ENCODE measurements at places on chromosomes 1 and 21.

DNA sequence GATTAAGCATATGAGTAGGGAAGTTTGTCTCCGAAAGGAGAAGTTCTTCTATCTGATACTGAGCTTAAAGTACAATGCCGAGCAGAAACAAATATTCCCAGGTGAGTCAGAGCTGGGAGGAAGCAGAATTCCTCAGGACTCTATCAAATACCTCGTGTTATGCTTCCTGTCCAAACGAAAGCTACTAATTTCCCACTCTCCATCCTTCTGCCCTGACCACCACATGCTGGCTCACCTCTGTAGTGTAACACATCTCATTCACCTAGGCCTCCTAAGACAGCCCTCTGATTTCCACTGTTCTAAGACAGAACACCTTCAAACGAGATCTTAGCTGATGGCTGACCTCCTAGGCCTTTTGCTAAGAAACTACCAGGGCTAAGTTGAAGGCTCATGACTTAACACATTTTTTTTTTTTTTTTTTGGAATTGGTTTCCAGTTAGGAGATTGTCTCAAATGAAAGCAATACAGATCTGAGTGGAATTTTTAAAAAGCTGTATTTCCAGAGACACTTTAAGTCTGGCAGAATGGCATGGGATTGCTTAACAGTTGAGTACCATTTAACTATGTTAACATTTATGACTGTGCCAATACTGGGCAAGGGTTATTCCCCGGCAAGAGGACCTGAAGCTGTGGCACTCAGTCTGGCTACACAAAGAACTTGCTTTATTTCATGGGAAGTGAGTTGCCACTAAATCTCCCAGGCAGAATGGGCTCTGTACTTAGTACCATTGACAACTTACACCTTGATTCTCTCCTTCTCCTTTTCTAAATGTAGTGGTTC, 583.4 kb downstream of the DPYD start:
- DNase-seq, result no peak

GRCh38 chr1:225891229-225891972, 2.5 kb upstream of the LEFTY1 start:
- no peak for DNase-seq

DNA sequence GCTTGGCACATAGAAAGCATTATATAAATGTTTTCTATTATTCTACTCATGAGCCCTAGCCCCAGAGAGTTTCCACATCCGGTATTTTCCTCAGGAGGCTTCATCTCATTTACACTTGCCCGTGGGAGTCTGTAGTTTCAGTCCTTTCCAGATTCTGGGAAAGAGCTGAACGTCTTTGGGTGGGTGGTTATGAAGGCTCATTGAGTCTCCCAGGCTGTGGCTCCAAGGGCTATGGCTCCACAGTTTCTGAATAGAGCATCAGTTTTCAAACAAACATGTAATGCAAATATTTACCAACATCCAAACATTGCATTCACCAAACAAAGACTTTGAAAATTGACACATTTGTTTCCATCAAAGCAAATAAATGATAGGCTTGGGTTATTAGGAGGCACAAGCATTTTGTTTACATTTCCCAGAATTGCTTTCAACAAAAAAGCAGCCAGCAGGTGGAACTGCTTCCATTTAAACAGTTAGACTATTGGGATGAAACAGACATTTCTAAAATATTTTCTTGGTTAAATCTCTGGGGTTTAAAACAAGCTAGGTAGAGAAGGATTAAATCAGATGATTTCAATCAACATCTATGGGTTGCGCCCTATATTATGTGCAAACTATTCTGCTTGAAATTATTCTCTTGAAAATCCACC, 1.3 kb upstream of the LEMD1 start:
- peak; percentile 8 for DNase-seq

- no peak for DNase-seq
Observed at GRCh38 chr1:83960669-83961277, 38.2 kb downstream of the TTLL7 start.

GRCh38 chr21:46295177-46295770, 9.1 kb downstream of the YBEY start:
- no peak for DNase-seq

DNA sequence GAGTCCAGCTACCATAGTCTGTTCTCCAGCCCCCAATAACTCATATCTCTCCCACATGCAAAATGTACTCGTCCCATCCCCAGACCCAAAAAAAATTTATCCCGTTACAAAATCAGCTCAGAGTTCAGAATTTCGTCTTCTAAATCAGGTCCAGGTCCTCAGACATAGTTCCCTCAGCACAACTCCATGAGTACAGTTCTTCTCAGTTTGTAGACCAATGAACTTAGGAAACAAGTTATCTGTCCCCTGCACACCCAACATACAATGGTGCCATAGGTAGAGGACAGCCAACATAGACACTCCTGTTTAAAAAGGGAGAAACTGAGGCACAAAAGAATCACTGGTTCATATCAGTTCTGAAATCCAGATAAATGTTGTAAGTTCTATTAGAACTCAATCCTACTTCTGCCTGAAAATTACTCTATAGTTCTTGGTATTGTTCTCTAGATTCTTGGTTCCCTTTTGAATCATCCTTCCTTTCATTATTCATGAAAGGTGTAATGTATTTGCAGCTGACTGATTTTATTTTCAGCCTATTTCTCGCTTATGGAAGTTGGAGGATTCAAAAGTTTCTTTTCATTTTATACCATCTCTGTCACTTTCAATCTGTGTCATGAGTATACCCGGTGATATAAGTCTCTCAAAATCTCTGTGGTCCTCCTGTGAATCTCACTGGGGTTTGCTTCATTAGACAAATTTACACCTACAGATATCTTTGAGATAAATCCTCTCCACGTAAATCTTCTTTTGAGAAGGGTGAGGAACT, 75.8 kb upstream of the TSPAN2 start:
- DNase-seq, result no peak

GRCh38 chr21:35081861-35082260, 32.8 kb upstream of the RUNX1 start:
- DNase-seq, result no peak

- DNase-seq, result no peak
Observed at GRCh38 chr1:7826363-7826762, 26.5 kb downstream of the UTS2 start.

- no peak for DNase-seq
Observed at GRCh38 chr1:207335695-207336363, 14.4 kb downstream of the CD55 start.

- DNase-seq, result peak; percentile 60
Observed at GRCh38 chr1:207868774-207869721, 41.9 kb downstream of the CD34 start.

- no peak for DNase-seq
Observed at GRCh38 chr1:245549996-245550719, 395.4 kb downstream of the KIF26B start.

GRCh38 chr1:89104147-89104546, 21.8 kb downstream of the GBP2 start:
- no peak for DNase-seq

GRCh38 chr1:36155408-36156328, at the start of gene MAP7D1:
Gene MAP7D1 (plus strand): TSS chr1:36156160. CDS start chr1:36156418, 258 bp downstream.
- peak; percentile 72 for DNase-seq

- no peak for DNase-seq
Observed at GRCh38 chr1:235006816-235007215, 121.8 kb downstream of the TOMM20 start.

DNA sequence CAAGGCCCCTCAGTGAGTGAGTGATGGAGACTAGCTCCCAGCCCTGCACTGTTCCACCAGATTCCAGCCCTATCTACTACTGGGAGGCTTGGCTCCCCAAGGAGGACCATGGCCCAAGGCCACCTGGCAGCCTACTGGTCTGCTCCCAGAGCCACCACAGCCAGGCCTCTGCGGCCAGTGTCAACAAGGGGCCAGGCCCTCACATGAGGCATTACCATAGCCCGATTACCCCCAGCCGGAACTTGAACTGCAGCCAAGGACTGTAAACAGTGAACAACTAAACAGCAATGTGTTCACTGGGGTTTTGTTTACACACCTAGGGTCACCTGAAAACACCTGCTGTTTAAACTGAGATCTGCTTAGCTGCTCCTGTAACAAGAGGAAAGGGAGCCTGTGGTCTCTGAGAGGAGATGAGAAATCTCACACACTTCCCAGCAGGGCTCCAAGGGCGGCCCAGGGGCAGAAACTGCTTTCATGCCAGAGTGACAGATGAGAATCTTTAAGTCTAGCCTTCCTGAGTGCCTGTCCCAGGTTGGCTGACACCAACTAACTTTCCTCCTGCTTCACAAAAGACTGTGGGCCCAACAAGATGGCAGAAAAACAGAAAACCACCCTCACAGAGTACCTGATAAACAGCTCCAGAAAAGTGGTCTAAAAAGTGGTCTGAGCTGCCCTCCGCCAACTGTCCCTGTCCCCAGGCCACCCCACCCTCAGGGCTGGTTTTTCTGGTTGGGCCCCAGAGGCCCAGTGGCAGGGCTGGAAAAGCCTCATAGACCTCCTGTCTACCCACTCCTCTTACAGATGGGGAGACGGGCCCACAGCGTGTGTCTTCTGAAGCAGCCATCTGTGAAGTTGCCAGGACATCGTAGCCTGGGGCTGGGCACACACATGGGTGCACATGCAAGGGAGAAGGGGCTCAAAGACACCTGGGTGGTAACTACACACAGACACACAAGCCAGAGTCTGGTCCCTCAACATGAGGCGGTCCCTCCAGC, 28.8 kb downstream of the MEF2D start:
- DNase-seq, result peak; percentile 92

- DNase-seq, result no peak
Observed at GRCh38 chr1:173205146-173206051, 1.7 kb downstream of the TNFSF4 start.

DNA sequence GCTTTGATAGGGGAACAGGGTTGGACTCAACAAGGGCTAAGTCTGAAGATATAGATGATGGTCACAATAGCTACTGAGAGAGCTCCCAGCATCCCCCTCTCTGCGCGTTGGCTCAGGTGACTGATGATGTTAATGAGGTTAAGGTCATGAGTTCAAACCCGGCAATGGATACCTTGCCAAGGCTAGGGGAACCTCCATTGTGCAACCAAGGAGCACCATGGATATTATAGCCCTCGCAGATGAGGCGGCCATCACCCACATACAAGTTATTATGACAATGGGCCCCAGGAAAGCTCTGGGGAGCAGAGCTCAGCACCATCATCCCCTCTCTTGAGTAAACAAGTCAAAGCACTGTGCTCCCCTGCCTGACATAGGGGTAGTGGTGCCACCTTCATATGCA, 8.2 kb downstream of the KCNA2 start:
- no peak for DNase-seq

DNA sequence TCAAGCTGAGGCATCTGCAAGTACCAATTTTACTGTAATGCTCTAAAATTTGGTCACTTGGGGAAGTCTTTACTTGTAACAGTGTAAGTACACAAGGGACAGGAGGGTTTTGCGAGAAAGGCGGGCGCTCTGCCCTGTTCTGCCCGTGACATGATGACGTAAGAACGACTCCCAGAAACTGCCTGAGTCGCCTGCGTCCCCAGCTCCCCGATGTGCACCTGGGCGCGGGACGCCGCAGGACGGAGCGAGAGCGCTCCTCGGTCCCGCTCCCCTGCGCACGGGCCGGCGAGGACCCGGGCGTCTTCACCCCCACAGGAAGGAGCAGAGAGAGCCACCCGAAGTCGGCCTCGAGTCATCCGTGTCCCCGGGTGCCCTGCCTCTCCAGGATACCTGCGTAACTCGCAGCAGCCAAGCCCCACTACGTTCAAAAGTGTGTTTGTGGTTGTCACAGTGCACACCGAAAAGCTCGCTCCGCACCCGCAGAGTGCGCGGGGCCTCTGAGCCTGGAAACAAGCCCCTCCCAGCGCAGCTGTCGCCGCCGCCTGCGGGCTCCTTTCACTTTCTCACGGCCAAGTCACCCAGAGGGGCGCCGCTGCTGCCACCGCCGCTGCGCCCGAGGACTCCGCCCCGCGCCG, 3.3 kb upstream of the ZBTB18 start:
- peak; percentile 34 for DNase-seq

GRCh38 chr1:17599954-17600300, 60.4 kb downstream of the ARHGEF10L start:
- DNase-seq, result no peak

DNA sequence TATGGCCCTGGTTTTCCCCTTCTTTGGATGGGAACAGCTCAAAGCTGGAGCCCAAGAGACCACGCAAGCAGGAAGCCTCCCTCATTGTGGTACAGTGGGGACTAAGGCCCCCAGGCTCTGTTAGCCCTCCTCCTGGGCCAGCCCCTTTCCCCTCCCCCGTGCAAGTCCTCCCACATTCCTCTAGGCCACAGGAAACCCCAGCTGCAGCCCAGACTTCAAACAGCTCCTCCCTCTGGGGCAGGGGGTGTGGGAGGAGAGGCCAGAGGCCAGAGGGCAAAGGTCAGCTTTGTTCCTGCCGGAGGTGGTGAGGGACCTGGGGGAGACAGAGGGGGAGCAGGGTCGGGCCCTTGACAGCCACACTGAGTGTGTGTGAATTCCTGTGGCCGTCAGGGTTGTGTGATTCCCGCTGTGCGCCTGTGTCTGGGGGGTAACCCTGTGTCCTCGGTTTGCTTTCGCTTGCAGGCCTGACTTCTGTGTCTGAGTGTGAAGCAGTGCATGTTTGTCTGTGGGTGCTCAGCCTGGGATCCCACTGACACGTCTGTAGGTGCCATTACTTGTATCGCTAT, 3.4 kb upstream of the AHDC1 start:
- DNase-seq, result no peak
